Cerebellum (tissue), 4 donors: ENCODE measurements at places on chromosomes 12 and 14. TPM values are rescaled to one million over a fixed set of nuclear protein-coding genes. Genes with fewer than 3 reads are reported as not detected.

GNS gene
- total RNA-seq = 49.3 TPM

LRRC10 gene
- total RNA-seq = not detected

DNA sequence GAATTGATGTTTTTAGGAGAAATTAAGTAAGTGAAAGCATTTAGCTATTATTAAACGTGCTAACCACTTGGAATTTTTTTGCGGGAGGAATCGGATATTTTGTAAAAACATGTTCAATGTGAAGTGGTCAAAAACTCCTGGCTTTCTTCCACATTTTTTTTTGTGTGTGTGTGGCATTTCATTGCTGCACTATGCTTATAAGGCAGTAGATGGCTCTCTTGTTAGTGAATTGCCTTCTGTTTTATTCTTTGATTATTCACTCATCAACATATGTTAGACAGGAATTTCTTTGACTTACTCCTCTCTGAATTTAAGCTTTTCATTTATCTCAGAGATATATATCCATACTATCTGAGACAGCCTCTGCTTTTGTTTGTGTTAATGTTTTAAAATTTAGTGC is 71.3 kb downstream of the DERA start:
- DNase-seq = peak; percentile 26

GRCh38 chr12:90333939-90334338 is 621.0 kb downstream of the CCER1 start:
- no peak for DNase-seq

DNA sequence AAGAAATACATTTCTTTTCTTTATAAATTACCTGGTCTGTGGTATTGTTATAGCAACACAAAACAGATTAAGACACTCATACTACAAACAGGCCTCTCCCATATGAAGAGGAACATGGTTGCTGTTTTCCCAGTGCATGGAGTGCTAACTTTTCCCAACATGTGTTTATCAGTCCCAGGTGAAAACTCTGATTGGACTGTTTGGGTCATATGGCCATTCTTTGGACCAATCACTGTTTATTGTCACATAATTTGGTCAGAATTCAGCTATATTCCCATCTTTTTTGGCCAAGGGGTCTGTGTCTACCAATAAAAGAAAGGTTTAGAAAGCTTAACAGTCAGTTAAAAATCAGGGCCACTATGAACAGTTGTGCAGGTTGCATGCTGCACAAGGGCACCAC is 35.4 kb upstream of the CCDC60 start:
- DNase-seq = no peak

GRCh38 chr12:56299853-56300643 is at the start of gene CS:
TSS of gene CS (minus strand) at chr12:56300330. CDS start at chr12:56300201, 129 bp downstream.
- peak; percentile 98 for DNase-seq

GRCh38 chr12:12689647-12690300 is 6.2 kb downstream of the GPR19 start:
- DNase-seq = no peak

OSBPL8 gene
- 124 TPM for total RNA-seq
